NCI-H2171 (cell line): ENCODE measurements at places on chromosomes 3 and 15.

DNA sequence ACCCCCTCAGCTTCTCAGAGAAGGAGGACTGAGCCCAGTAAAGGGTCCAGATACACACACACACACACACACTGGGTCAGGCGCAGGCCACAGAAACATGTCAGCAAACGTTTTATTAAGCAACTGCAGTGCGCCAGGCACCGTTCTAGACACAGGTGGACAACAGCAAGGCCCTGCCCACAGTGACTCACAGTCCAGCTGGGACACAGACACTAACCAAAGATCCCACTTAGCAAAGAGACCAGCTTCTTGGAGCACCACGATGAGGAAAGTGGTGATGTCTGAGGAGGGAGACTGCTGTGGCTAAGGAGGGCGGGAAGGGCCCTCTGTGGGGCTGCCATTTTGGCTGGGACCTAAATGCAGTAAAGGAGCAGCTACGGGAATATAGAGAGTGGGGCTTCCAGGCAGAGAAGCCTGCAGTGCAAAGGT, 2.8 kb upstream of the VILL start:
- no peak for DNase-seq

GRCh38 chr3:31461426-31461825, 71.3 kb upstream of the STT3B start:
- no peak for DNase-seq

DNA sequence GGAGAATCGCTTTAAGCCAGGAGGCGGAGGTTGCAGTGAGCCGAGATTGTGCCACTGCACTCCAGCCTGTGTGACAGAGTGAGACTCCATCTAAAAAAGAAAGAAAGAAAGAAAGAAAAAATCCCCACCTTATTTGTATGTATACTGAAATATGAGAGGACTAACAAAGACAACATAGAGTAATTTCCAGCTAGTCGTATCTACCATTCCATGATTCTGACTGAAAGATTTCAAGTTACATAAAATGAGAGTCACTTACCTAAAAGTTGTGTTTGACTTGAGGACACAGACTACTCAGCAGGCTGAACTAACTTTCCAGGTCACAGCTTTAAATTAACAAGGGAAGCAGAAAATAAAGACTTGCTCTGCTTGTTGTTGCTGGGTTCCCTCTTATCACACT, 18.8 kb upstream of the PRKCI start:
- no peak for DNase-seq

- DNase-seq, result no peak
These were observed 14.2 kb upstream of the SLC25A36 start for GRCh38 chr3:140927279-140928069.

GRCh38 chr3:55164876-55165275, 237.0 kb upstream of the LRTM1 start:
- no peak for DNase-seq

DNA sequence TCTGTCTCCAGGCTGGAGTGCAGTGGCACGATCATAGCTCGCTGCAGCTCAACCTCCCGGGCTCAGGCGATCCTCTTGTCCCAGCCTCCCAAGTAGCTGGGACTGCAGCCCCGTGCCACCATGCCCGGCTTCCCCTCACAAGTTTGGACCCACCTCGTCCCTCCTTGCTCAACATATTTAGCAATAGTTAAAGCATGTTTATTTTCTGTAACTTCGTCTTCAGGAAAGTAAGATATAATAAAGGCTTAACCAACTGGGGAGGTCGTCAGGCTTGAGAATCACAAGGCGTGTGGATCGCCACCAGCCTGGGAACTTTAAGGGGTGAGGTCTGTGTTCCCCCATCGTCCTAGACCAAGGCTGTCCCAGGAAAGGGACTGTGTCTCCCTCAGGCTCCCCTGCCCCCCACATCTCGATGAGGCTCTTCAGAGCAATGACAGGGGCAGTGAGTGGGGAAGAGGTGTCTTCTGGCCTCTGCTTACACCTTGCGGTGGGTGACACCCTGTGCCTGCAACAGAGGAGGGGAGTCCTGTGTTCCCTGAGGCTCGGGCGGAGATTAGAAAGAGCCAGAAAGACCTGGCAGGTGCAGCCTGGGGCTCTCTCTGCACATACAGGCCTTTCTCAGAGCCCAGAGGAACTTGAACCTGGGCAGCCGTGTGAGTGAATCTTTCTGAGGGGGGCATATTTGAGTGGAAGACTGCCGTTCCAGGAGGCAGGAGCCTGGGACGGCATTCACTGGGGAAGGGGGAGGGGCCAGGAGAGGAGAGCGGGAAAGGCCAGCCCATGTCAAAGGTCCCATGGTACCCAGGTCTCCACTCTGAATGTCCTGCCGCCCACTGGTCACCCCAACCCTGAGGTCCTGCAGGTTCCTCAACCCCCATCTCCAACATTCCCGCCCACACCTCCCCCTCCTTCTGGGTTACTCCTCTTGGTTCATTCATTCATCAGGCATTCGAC, 152.3 kb downstream of the SMAD6 start:
- DNase-seq, result no peak

GRCh38 chr15:28111543-28111942, 12.4 kb upstream of the OCA2 start:
- no peak for DNase-seq

- no peak for DNase-seq
These were observed 574.5 kb upstream of the TBL1XR1 start for GRCh38 chr3:177771780-177772179.

- no peak for DNase-seq
These were observed 113.5 kb upstream of the GALNT15 start for GRCh38 chr3:16060945-16061344.

- no peak for DNase-seq
These were observed 18.4 kb upstream of the TOPAZ1 start for GRCh38 chr3:44223299-44223698.

DNA sequence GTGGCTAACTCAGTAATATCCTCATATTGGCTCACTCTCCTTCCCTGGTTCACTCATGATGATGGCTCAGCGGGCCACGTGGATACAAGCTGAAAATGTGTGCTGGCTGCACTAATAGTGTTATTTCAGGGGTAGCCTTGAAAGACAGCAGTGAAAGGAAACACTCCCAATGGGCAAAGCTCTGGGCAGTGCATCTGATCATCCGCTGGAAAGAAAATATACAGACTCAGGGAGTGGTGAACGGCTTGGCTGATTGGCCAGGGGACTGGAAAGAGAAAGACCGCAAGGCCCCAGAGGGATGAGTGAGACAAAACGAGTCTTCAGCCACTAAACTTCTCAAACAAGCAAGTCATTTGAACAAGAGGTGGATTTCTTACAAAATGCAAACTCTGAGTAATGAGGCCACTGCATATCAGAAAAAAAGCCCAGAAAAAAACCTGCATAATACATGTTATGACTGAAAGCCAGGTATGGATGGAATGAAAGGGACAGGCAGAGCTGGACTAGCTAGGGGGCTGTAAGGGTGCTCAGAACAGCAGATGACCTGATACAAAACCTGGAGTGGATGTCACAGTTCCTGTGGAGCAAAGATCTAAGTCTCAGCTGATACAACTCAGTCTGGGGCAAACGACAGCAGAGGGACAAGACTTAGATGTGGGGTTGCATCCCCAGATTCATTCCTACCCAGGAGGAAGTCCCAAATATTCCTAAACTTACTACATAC, 33.3 kb downstream of the CMTM6 start:
- no peak for DNase-seq

GRCh38 chr3:186421946-186422345, 59.9 kb upstream of the DGKG start:
- DNase-seq, result no peak

DNA sequence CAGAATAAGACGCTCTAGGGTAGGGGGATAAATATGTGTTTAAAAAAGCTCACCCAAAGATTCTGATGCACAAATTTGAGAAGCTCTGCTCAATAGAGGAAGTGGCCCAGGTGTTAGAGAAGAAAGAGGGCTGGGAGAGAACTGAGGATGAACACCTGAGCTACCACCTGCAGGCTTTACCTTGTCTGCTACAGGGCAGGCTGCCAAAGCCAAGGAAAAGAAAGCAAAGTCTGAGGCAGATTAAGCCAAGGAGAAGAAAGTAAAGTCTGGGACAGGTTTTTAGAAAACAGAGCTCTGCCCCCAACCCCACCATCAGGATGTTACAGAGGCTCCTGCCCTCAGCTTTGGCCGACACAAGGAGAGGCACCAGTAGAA, 92.9 kb downstream of the THRB start:
- no peak for DNase-seq

- no peak for DNase-seq
These were observed 43.8 kb downstream of the GRIP2 start for GRCh38 chr3:14496351-14496750.

DNA sequence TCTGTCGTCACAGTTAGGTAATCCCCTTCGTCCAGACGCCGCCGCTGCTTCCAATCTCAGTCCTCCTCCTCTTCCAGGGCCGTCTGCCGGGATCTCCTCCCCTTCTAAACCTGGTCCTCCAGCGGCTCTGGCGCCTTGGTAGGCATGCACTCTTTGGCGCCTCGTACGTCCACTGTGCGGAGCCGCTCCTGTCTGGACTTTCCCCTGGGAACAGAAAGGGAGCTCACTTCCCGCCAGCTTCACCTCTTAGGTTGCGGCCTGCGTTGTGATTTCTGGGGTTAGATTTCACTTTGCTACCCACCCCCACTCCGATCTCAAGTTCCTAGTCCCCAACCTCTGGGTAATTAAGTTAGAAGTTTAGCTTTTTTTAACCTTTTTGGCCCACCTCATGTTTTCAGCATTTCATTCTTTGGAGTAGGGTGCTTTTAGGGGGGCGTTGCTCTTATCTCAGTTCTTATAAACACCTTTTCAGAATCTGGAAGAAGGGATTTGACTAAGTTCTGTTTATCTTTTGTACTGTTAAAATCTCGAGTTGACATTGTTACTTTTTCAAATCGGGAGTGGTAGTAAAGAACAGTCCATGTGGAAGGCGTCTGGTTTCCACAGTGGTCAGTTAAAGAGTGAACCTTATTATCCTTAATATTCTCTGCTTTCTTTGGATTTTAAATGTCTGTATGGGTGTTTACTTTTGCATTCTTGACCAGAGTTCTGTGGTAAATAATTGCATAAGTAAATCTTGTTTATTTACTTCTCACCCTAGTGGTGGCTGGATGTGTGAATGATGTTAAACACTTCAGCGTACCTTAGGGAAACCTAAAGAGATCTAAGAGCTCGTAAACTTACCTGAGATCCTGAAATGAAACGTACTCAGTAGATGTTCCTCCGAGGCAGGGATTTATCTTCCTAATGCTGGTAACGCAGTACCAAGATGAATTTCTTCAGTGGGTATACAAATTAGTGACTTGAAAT, 611 bp downstream of the CTDSPL2 start:
- DNase-seq, result peak; percentile 78

DNA sequence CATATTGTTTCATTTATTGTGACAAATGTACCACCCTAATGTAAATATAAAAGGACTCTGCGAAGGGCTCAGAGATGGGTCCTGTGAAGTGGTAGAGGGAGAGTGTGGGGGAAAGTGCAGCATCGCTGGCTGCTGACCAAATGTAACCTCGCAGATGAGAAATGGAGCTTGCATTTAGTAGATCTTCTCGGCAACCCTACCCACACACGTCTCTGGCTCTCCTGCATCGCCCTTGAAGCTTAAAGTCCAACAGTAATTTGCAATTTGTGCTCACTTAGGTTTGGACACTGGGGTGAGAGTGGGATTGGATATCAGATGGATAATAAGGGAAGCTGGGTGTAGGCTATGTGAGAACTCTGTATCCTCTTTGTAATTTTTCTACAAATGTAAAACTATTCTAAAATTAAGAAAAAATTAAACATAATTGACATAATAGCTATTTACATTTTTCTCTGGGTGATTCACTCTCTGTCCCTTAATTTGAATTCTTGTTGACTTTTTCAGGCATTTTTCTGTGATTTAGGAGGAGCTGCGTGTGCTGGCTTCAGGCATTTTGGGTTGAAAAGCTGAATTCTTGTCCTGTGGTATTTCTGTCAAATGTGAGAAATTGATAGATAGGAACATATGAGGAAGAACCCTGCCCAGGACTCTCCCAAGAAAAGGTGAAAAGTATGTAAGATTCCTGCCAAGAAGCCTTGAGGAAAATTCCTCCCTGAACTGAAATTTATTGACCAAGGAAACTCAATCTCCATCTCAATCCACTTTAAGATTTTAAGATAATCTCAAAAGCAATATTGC, 524.7 kb upstream of the MCTP2 start:
- no peak for DNase-seq

DNA sequence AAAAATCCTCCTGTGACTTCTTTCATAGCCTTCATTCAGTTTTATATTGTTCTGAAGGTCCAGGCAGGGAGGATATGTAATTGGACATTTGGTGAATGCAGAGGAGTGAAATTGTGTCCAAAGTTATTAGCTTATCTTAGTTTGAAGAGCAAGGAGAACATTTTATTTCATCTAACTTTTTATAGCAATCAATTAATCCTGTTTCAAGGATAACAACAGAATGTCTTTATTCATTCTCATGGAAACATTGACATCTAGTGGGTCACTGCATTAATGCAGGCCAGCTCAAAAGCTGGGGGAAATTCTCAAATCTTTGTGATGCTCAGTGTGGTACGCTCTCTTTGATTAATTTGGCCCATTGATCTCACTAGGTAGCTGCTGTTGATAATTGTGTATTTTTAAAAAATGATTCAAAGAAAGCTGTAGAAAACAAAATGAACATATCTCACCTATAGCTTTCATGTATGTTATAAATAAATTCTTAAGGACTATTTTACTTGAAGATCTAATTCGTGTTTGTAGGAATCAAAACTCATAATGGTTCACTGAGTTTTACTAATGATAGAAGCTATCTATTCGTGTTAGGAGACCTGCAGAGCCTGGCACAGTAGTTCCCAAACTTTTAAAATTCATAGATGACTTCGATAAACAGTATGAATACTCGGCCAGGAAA, 150.8 kb upstream of the KCNMB2 start:
- DNase-seq, result peak; percentile 26

- no peak for DNase-seq
These were observed 166.0 kb upstream of the LPP start for GRCh38 chr3:187987924-187988323.

GRCh38 chr15:74821790-74822158, 4.7 kb upstream of the CPLX3 start:
- DNase-seq, result no peak

GRCh38 chr3:89171687-89172545, 64.5 kb downstream of the EPHA3 start:
- no peak for DNase-seq

DNA sequence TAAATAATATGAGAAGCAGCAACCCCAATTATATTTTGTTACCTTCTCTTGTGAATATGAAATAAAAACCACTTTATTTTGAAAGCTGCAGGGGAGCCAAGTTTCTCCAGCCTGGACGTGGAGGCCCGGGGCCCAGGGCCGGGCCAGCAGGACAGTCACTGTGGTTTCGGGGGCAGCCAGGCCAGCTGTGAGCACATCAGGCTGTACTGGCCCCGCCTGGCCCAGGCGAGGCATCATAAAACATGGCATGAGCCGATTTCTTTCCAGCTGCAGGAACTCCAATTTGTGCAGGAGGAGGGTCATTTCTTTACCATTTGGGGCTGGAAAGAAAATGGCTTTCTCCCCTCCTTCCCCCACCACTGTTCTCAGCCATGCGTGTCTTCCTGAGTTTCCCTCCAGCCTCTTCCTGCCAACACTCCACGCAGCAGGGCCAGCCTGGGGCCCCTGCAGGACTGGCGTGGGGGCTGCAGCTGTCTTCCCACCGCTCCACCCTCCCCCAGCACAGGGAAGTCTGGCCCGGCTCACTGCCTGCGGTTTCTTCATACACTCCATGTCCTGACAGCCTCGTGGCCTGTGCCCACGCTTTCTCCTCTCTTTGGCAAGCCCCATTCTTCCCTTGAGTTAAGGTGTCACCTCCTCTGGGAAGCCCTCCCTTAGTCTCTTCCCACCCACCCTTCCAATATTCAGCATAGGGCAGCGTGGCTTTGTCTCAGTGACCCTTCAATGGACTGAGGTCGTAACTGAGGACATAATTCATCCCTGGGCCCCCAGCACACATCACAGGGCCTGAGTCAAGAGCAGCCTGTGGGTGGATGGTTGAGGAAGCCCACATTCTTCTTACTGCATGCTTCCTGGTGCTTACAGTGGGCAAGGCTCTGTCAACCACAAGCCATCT, 135.8 kb downstream of the CHSY1 start:
- no peak for DNase-seq
